H9 (cell line): ENCODE measurements at places on chromosomes 5 and 9. TPM values are rescaled to one million over a fixed set of nuclear protein-coding genes. Genes with fewer than 3 reads are reported as not detected.

Gene LCN10
- 0.75 and 1.5 TPM in 2 replicates for total RNA-seq

Gene SMIM32
- total RNA-seq: 0.13 TPM in 1 of 2 replicates, not detected in the other

Gene RGP1
- 23.5 and 25.7 TPM in 2 replicates for total RNA-seq

Gene HAVCR2
- not detected in 2 replicates for total RNA-seq

Gene STKLD1
- total RNA-seq: 0.57 TPM in 1 of 2 replicates, not detected in the other

Gene VCAN
- total RNA-seq: 271 and 278 TPM in 2 replicates

Gene FOXD1
- 0.20 and 0.31 TPM in 2 replicates for total RNA-seq

Gene SEPTIN8
- total RNA-seq: 36.0 and 38.2 TPM in 2 replicates

Gene WNT8A
- total RNA-seq: 0.26 and 0.33 TPM in 2 replicates

Gene GPR150
- 0.11 TPM in 1 of 2 replicates, not detected in the other for total RNA-seq

Gene IDNK
- total RNA-seq: 0.59 and 1.4 TPM in 2 replicates

Gene PLK2
- 24.3 and 26.2 TPM in 2 replicates for total RNA-seq

Gene SLC6A19
- total RNA-seq: not detected in 2 replicates

Gene PTPN3
- 2.2 and 2.6 TPM in 2 replicates for total RNA-seq

Gene SLC46A2
- not detected in 2 replicates for total RNA-seq

Gene FGFR4
- 52.8 and 56.3 TPM in 2 replicates for total RNA-seq

Gene HIGD2A
- total RNA-seq: 92.3 and 92.8 TPM in 2 replicates

Gene RAI14
- 118 and 127 TPM in 2 replicates for total RNA-seq

Gene ENG
- total RNA-seq: 1.8 and 2.1 TPM in 2 replicates

Gene PCDHA9
- total RNA-seq: 0.46 and 0.55 TPM in 2 replicates

Gene ALDOB
- total RNA-seq: not detected in 2 replicates

Gene CNTLN
- 13.7 and 15.0 TPM in 2 replicates for total RNA-seq

Gene PCDHGA7
- total RNA-seq: 0.83 and 0.88 TPM in 2 replicates

Gene PKD2L2
- not detected in 2 replicates for total RNA-seq

Gene LAMC3
- total RNA-seq: 21.7 and 21.9 TPM in 2 replicates

Gene QRFP
- not detected in 2 replicates for total RNA-seq

Gene ZDHHC11B
- total RNA-seq: 0.86 and 1.4 TPM in 2 replicates

Gene NTRK2
- total RNA-seq: 0.02 TPM in 1 of 2 replicates, not detected in the other

Gene PAEP
- total RNA-seq: not detected in 2 replicates

Gene ASTN2
- 9.7 and 10.1 TPM in 2 replicates for total RNA-seq

Gene SPACA9
- 0.99 and 1.3 TPM in 2 replicates for total RNA-seq
